ENCODE measurements at places on chromosomes 16 and 17.

- DNase-seq: no peak
These were observed 2285.3 kb downstream of the TP53TG3F start for GRCh38 chr16:35744726-35745125.

GRCh38 chr17:73286863-73287296 is 24.9 kb downstream of the CDC42EP4 start:
- no peak for DNase-seq

DNA sequence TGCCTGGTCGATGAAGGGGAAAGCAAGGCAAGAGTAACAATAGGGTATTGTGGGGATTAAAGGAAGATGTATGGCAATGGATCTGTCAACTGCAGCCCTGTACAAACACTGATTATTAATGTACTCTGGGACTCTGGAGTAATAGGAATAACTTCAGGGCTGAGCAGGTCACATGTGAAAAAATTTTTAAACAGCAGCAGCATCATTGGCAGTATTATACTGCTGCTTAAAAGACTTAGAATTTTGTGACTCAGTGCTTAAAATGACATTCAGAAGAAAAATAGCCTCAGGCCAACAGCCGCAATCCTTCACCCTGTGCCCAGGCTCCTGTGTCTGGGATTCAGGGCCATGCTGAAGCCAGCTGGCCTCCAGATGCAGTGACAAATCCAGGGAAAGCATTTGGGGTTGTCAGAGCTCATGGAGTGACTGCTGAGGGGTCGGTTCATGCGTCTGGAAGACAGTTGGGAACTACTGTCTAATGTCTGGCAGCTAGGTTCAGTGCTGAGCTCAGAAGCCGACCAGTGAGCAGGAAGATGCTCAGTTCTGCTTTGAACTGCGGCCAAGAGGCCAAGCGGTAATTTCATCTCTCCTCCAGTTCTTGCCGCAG is 22.2 kb downstream of the TEX2 start:
- DNase-seq: no peak

GRCh38 chr17:9241774-9242496 is 220.6 kb downstream of the NTN1 start:
- DNase-seq: no peak

GRCh38 chr17:39916918-39917317 is 1.5 kb downstream of the GSDMB start:
- no peak for DNase-seq

- peak; percentile 77 for DNase-seq
These were observed 10.1 kb upstream of the ZFPM1 start for GRCh38 chr16:88442727-88443576.

- no peak for DNase-seq
These were observed 103.7 kb downstream of the RBFOX1 start for GRCh38 chr16:7436306-7436705.

GRCh38 chr17:83008526-83008925 is 70.9 kb upstream of the METRNL start:
- no peak for DNase-seq

GRCh38 chr17:14744761-14745473 is 444.0 kb downstream of the HS3ST3B1 start:
- DNase-seq: no peak

DNA sequence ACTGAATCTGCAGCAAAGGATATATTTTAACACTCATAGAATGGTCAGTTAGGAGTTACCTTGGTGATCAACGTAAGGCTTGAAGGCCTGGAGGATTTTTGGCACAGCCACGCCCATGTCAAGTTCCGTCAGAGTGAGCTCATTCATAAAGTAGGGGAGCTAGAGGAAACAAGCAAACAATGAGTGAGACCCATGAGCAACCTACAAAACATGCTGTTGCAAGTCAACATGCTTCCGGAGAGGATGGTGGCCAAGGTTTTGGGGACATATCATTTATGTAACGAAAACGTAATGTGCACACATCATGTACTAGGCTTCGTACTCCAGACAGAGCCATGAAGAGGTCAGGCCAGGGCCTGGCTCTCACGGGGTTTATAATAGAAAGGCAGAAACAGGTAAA is 41.1 kb upstream of the ERN1 start:
- DNase-seq: no peak

GRCh38 chr16:46986896-46987295 is 13.4 kb upstream of the DNAJA2 start:
- no peak for DNase-seq

- no peak for DNase-seq
These were observed 38.5 kb upstream of the MTSS2 start for GRCh38 chr16:70724146-70725023.

DNA sequence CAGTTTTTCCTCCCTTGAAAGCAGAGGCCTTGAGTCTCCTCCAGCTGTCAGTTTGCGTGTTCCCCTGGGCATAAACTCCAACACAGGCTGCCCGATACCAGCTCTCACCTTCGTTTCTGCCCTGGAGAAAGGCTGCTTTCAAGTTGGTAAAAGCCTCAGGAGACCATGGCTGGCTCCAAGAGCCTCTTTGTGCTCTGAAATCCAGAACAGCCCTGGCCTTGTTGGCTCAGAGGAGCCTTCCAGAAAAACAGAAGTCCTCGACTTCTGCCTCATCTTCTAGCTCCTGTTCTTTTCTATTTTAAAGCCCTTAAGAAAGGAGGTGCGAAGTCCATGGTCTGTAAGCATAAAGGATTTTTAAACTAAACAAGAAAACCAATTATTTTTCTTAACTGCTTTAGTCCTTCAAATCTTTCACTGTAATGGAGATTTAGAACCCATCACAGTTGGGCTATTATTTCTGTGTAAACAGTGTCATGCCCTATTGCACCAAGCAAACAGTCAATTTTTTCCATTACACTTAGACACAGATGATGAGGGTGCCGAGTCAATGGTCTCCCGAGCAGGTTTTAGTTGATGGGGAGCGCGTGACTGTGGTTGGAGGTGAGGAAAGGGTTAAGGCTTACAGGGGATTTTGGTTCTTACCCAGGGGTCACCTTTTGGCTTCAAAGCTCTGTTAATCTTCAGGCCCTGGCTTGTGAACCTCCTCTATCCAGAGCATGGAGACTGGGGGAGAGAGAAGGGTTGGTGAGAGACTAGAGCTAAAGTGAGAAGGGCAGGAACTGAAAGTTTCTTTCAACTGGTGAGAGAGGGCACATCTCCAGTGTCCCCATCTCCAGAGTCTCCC is 212.8 kb downstream of the MSI2 start:
- DNase-seq: no peak

DNA sequence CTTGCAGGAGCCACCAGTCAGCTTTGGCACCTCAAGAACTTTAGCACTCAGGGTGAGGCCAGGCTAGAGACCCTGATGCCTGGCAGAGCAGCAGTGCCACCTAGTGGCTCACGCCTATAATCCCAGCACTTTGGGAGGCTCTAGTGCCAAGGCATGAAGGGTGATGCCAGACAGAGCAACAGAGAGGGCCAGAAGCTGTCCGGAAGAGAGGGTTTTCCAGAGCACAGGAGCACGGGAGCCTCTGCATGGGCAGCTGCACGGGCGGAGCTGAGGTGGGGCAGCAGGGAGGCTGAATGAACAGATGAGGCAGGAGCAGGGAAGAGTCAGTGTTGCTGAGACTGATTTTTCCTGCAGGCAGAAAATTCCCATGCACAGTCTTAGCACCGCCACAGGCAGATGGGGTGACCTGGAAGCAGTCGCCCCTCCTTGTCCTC is 38.9 kb downstream of the MYH3 start:
- peak; percentile 57 for DNase-seq

GRCh38 chr16:12535535-12536411 is 267.9 kb downstream of the CPPED1 start:
- peak; percentile 17 for DNase-seq

- no peak for DNase-seq
These were observed 30.8 kb upstream of the ADCY7 start for GRCh38 chr16:50235581-50235980.

GRCh38 chr16:81601008-81601428 is 156.4 kb downstream of the CMIP start:
- no peak for DNase-seq

DNA sequence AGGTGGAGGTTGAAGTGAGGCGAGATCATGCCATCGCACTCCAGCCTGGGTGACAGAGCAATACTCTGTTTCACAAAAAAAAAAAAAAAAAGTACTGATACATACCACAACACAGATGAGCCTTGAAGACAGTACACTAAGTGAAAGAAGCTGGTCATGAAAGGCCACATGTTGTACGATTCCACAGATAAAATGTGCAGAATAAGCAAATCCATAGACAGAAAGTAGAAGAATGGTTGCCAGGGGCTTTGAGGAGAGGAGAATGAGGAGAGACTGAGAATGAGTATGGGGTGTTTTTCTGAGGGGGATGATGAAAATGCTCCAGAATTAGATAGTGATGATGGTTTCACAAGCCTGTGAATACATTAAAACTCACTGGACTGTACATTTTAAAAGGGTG is 155.6 kb upstream of the PSMD7 start:
- no peak for DNase-seq

GRCh38 chr17:76612977-76613851 is 27.6 kb upstream of the ST6GALNAC2 start:
- no peak for DNase-seq

DNA sequence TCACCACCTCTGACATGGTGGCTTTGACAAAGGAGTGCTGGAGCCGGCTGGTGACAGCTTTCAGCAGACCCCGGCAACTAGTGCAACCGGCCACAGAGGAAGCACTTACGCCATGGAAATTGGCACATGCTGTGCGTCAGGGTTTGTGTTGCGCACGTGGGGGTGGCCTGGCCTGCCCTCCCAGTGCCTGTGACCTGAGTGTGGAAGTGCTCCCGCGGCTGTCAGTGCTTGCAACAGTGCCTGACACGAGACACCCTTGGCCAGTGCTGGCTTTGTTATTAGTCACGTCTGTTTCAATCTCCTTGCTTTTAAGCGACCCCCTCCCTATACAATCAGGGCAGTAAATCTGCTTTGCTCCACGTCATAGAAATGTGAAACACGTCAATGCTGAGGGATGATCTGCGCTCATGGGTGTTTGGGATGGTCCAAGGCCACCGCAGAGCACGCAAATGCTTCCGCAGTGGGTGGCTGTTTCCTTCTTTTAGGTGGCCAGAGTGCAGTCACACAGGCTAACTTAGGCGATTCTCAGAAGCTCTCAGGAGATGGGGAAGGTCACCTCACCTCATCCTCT is 64.3 kb downstream of the PGS1 start:
- DNase-seq: no peak

DNA sequence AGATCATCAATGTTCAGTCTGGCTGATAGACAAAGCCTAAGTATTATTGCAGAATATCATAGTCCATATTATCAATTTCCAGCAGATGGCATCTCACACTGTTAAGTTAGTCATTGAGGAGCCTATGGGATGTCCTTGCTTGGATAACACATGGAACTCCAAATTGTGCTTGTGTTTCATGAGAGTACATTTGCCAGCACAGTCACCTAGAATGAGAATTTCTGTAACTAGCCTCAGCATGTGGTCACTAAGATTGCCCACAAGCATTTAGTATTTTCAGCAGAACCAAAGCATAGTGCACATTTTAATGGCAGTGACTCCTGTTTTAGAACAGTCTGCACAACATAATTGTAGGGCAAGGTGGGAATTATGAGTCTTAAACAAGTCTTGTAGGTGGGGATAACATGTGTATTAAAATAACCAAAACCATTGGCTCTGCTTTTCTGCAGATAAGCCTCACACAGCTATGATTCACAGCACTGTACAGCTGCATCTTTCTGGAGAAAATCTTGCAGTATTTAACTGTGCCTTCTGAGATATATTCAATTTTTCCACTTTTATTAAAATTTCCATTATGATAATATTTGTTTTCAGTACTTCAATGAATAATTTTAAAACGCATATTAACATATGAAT is 882.8 kb upstream of the SOX9 start:
- no peak for DNase-seq

GRCh38 chr16:85891033-85891775 is 7.8 kb upstream of the IRF8 start:
- DNase-seq: no peak
